Panc1 (cell line): ENCODE measurements at places on chromosomes 4 and X. TPM values are rescaled to one million over a fixed set of nuclear protein-coding genes. Genes with fewer than 3 reads are reported as not detected.
A peak's percentile ranks its signal among the peaks of the same experiment; 100 is the strongest.

- no peaks in the 10 kb centered on the region for H3K4me1 ChIP-seq
- no peak for DNase-seq
- no peak overlapping the region for H3K27ac ChIP-seq
- no peaks in the 10 kb centered on the region for H3K36me3 ChIP-seq
- no peak overlapping the region for H3K4me3 ChIP-seq
Observed at GRCh38 chr4:7112656-7113055, 44.8 kb upstream of the GRPEL1 start.

HSD17B13 gene
- total RNA-seq, result 0.13 TPM

ARMCX4 gene
- 5.0 TPM for total RNA-seq

HS6ST2 gene
- total RNA-seq, result 0.26 TPM

- no peak overlapping the region for H3K4me3 ChIP-seq
- no peaks in the 10 kb centered on the region for H3K27me3 ChIP-seq
- H3K27ac ChIP-seq, result no peak overlapping the region
- no peaks in the 10 kb centered on the region for H3K36me3 ChIP-seq
Observed at GRCh38 chrX:74902806-74903205, 22.4 kb downstream of the NEXMIF start.

GASK1B gene
- 1.1 TPM for total RNA-seq

GRCh38 chrX:72057331-72057730 lies 74.4 kb downstream of the RTL5 start:
- no peaks in the 10 kb centered on the region; the same call in 1 of the 2 replicates for H3K27me3 ChIP-seq
- H3K27ac ChIP-seq, result no peak overlapping the region
- H3K36me3 ChIP-seq, result no peaks in the 10 kb centered on the region
- no peaks in the 10 kb centered on the region for H3K4me1 ChIP-seq
- no peak for DNase-seq

DNA sequence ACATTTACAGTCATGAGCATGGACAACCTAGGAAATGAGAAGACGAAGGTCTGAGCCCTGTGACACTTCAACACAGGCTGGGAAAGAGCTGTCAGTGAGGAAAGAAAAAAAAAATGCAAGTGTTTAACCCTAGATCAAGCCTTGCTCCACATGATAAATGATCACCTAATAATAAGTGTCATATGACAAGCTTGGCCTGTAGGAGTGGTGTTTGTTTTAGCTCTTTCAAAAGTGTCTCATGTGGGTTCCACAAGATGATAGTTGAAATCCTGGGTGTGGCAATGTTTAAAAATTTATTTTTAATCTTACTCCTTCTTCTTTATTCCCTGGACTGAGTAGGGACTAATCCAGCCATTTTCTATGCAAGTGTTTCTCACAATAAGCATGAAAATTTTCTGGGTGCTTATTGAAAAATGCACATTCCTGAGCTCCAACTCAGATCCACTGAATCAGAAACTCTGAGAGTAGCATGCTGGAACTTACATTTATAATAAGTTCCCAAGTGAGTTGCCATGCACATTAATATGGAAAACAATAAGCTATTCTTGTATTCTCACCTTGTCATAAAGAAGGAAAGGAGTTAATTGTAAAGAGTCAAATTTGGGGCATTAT lies 138.3 kb downstream of the AREG start:
- H3K27me3 ChIP-seq, result no peaks in the 10 kb centered on the region
- no peak for DNase-seq
- H3K27ac ChIP-seq, result no peak overlapping the region
- H3K4me3 ChIP-seq, result no peak overlapping the region

DNA sequence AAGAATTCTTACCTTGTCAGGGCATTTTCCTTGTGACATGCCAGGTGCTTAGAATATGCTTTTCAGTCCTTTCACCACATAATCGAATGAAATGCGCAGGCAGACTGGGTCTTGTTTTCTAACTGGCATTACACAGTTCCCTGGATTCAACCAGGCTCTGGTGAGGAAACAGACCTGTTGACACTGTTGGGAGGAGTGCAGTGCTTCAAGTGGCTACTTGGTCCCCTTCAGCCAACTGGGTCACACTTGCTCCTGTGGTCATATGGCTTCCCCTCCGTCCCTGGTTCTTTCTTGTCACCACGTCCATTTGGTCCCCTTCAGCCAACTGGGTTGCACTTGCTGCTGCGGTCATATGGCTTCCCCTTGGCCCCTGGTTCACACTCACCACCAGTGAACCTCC lies 9.7 kb downstream of the SMIM20 start:
- H3K27ac ChIP-seq, result no peak overlapping the region
- H3K4me1 ChIP-seq, result no peaks in the 10 kb centered on the region
- DNase-seq, result no peak
- H3K36me3 ChIP-seq, result no peaks in the 10 kb centered on the region
- H3K4me3 ChIP-seq, result no peak overlapping the region

- no peak overlapping the region for H3K27ac ChIP-seq
- no peak overlapping the region for H3K4me3 ChIP-seq
- no peaks in the 10 kb centered on the region for H3K36me3 ChIP-seq
- no peaks in the 10 kb centered on the region; the same call in 1 of the 2 replicates for H3K27me3 ChIP-seq
- no peak for DNase-seq
- H3K4me1 ChIP-seq, result no peaks in the 10 kb centered on the region
Observed at GRCh38 chrX:12686331-12686730, 104.9 kb upstream of the PRPS2 start.

GRCh38 chrX:41442824-41443550 lies 4.2 kb upstream of the NYX start:
- DNase-seq, result no peak
- H3K36me3 ChIP-seq, result no peaks in the 10 kb centered on the region
- H3K4me1 ChIP-seq, result peaks cover 3% of the 10 kb centered on the region; the same call in 1 of the 2 replicates
- peak overlapping the region; percentile 38 for H3K4me3 ChIP-seq
- H3K27ac ChIP-seq, result peak overlapping the region; percentile 70
- no peaks in the 10 kb centered on the region for H3K27me3 ChIP-seq

NPNT gene
- 1.9 TPM for total RNA-seq

- peak overlapping the region; percentile 59 for H3K4me3 ChIP-seq
- H3K4me1 ChIP-seq, result no peaks in the 10 kb centered on the region; the same call in 1 of the 2 replicates
- no peak for DNase-seq
- H3K27me3 ChIP-seq, result no peaks in the 10 kb centered on the region; the same call in 1 of the 2 replicates
- no peak overlapping the region for H3K27ac ChIP-seq
- H3K36me3 ChIP-seq, result peaks cover 4% of the 10 kb centered on the region; the same call in 1 of the 2 replicates
Observed at GRCh38 chr4:165873298-165874071, 448 bp downstream of the TLL1 start.

GRCh38 chr4:117225471-117225870 lies 140.1 kb upstream of the TRAM1L1 start:
- no peak overlapping the region for H3K4me3 ChIP-seq
- no peaks in the 10 kb centered on the region for H3K36me3 ChIP-seq

DNA sequence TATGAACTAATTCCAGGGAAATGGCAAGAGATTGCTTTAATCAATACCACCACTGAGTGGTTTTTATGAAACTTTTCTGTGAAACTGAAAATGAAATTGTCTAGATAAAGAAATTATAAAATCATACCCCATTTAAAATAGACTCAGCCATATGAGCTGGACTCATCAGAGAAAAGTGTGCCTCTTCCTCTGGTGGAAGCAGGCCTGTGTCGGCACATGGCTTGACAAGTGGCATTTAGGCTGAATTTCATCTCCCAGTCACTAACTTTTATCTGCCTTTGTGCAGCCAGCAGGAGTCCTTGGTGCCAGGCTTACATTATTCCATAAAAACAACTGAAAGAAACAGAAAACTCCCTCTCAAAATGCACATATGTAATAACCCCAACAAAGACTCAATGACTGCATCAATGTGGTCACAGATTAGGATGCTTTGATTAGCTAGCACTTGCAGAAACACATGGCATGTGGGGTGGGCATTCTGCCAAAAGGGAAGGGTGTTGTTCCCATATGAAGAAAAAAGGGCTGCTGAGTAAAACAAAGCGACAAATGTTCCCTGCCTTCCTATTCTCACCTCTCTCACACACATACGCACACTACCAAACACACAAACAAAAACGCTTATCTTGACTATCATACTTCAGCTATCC lies 232.3 kb downstream of the PABPC4L start:
- H3K4me3 ChIP-seq, result no peak overlapping the region
- H3K4me1 ChIP-seq, result no peaks in the 10 kb centered on the region
- DNase-seq, result no peak
- no peak overlapping the region for H3K27ac ChIP-seq

DNA sequence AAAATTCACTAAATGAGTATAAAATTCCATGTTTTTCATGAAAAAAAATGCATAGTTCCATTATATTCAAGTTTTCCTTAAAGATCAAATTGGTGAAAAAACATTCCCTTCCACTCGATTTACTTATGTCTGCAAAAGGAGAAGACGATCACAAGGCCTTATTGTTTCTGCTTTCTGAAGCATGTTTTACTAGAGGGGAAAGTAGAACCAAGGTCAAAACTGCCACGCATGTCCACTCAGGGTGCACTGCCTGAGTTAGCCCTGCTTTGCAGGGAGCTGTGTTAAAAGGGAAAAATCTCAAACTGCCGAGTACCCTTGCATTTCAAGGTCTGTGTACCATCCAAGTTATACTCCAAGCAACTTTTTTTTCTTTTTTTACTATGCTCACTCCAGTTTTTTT lies 57.2 kb downstream of the TRAPPC11 start:
- no peak overlapping the region for H3K27ac ChIP-seq
- no peak for DNase-seq
- H3K4me1 ChIP-seq, result peaks cover 5% of the 10 kb centered on the region; the same call in 1 of the 2 replicates
- H3K36me3 ChIP-seq, result no peaks in the 10 kb centered on the region
- H3K4me3 ChIP-seq, result no peak overlapping the region

GRCh38 chr4:48939785-48940184 lies 33.2 kb upstream of the OCIAD2 start:
- H3K27ac ChIP-seq, result no peak overlapping the region
- no peaks in the 10 kb centered on the region for H3K4me1 ChIP-seq
- no peaks in the 10 kb centered on the region for H3K36me3 ChIP-seq

DNA sequence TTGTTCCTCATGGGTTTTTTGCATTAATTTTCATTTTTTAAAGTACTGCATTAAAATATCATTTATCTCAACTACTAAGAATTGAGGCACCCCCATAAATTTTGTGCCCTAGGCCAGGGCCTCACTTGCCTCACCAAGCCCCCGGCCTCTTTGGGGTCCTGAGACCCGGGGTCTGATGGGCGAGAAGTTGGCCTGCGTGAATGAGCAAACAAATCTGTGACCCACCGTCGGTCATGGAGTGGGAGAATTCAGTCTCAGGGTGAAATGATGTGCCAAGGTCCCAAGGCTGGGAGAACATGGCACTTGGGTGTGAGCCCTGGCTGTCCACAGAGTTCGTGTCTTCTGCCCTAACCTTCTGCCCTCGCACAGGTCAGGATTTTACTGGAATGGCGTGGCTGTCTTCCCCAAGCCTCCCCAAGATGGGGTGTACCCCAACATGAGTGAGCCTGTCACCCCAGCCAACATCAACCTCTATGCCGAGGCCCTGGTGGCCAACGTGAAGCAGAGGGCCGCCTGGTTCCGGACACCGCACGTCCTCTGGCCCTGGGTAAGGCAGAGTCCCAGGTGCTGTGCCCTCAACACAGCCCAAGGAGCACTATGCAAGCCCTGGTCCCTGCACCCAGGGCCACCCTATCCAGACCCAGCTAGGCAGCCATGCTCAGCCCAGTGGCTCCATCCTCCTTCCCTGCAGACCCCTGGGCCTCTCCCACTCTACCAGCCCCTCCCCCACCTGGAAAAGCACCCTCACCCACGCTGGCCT lies 18.0 kb downstream of the MAN2B2 start:
- DNase-seq, result no peak
- no peaks in the 10 kb centered on the region for H3K27me3 ChIP-seq
- H3K36me3 ChIP-seq, result no peaks in the 10 kb centered on the region
- no peaks in the 10 kb centered on the region for H3K4me1 ChIP-seq
- no peak overlapping the region for H3K27ac ChIP-seq

ERCC6L gene
- total RNA-seq, result 17.3 TPM

FGB gene
- 2.0 TPM for total RNA-seq

- no peak overlapping the region for H3K4me3 ChIP-seq
- no peaks in the 10 kb centered on the region for H3K4me1 ChIP-seq
- H3K27me3 ChIP-seq, result no peaks in the 10 kb centered on the region
- H3K27ac ChIP-seq, result no peak overlapping the region
Observed at GRCh38 chr4:119478446-119479179, 150.0 kb downstream of the PDE5A start.

DNA sequence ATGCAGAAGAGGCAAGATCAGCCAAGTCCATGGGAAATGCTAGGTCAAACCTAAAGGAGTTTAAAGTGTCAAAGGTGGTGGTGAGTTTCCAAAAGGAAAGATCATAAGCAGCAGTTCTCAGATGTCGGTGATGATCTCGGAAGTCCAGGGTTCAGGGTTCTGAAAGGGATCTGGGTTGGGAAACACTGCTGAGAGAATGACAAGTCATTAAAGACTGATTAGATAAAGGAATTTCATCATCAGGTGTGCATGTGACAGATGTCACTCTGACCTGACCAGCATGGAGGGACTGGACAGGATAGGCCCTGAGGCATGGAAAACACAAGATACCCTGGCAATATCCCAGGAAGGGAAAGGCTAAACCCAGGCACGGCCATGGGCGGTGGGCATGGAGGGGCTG lies 195.7 kb upstream of the TBL1X start:
- H3K27me3 ChIP-seq, result no peaks in the 10 kb centered on the region
- no peaks in the 10 kb centered on the region for H3K36me3 ChIP-seq
- DNase-seq, result no peak

DNA sequence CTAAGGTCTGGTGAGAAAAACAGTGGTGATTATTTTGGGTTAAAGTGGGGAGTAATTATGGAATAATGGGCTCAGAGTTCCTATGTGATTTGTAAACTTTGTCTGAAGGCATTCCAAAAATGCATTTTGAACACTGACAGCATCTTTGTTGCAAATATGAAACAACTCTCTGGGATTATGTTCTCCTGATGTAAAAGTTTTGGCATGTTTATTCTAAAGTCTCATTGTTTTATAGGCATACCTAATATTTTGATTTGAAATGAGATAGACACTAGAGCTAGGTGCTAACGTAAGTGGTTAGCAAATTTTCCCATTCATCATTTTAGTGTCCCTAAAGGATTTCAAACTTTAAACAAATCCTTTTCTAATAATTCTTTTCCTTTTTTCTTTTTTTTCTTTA lies 140.9 kb upstream of the ANXA3 start:
- H3K4me3 ChIP-seq, result no peak overlapping the region
- DNase-seq, result no peak
- H3K4me1 ChIP-seq, result no peaks in the 10 kb centered on the region
- no peak overlapping the region for H3K27ac ChIP-seq

- H3K4me3 ChIP-seq, result no peak overlapping the region
- no peak for DNase-seq
- no peaks in the 10 kb centered on the region for H3K36me3 ChIP-seq
- no peak overlapping the region for H3K27ac ChIP-seq
- H3K4me1 ChIP-seq, result no peaks in the 10 kb centered on the region
Observed at GRCh38 chrX:15911734-15912550, 57.3 kb upstream of the AP1S2 start.

GRCh38 chr4:176508780-176509331 lies 189.1 kb downstream of the SPCS3 start:
- H3K4me3 ChIP-seq, result no peak overlapping the region
- no peak overlapping the region for H3K27ac ChIP-seq
- DNase-seq, result no peak
